ENCODE measurements at places on chromosomes 11 and 22. TPM values are rescaled to one million over a fixed set of nuclear protein-coding genes. Genes with fewer than 3 reads are reported as not detected.

The TRIM51 gene
- total RNA-seq = not detected

The MYEOV gene
- 0.26 TPM for total RNA-seq

The C11orf91 gene
- total RNA-seq = not detected

DNA sequence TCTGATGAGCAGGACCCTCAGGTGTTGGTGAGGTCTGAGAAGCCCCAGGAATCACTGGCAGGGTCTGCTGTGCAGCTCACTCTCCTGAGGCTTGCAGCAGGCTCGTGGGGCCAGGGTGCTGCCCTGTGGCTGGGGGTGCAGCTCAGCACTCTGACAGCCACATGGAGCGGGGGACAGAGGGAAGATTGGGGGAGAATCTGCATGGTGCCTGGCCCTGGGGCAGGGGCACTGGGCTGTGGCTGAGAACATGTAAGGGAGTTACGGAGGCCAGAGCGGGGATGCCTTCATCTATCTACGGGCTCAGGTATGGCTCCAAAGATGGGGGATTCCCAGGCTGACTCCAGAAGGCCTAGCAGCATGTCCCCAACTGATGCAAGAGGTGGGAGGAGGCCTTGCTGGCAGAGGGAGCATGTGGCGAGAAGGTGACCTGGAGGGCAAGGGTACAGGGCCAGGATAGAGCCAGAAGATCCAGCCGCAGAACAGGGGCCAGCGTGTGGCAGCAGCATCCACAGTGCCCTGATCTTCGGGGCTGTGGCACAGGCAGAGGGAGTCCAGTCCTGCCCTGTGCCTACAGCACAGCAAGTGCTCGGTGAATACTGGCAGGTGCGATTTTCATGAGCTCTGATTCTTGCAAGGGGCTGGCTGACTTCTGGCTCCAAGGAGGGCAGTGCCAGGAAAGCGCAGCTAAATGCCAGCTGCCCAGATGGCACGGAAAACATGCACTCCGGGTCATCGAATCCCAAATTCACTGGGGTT is 184.7 kb downstream of the CTTN start:
- DNase-seq = no peak

GRCh38 chr22:25448435-25449051 is 115.9 kb upstream of the GRK3 start:
- peak; percentile 16 for DNase-seq

DNA sequence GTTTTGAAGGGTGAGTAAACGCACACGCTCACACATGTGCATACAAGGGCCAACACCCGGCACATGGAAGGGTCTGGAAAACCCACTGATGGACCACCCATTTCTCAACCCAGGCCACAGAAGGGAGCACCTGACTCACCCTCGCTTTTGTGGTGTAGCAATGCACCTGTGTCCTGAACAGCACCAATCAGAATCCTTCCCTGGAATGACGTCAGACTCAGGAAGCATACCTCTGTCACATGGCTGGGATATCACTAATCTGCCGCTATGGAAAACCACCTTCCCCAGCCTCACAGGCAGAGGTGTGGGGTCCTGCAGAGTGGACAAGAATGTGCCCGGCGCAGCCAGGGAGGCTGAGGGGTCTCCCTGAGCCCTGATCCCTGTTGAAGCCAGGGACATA is 9.0 kb upstream of the OSM start:
- peak; percentile 56 for DNase-seq

- DNase-seq = peak; percentile 30
Observed at GRCh38 chr11:107041088-107041444, 22.8 kb upstream of the GUCY1A2 start.
